ENCODE measurements at places on chromosomes 3 and 15. TPM values are rescaled to one million over a fixed set of nuclear protein-coding genes. Genes with fewer than 3 reads are reported as not detected.

FMN1 gene
- total RNA-seq = 0.27 TPM

DNA sequence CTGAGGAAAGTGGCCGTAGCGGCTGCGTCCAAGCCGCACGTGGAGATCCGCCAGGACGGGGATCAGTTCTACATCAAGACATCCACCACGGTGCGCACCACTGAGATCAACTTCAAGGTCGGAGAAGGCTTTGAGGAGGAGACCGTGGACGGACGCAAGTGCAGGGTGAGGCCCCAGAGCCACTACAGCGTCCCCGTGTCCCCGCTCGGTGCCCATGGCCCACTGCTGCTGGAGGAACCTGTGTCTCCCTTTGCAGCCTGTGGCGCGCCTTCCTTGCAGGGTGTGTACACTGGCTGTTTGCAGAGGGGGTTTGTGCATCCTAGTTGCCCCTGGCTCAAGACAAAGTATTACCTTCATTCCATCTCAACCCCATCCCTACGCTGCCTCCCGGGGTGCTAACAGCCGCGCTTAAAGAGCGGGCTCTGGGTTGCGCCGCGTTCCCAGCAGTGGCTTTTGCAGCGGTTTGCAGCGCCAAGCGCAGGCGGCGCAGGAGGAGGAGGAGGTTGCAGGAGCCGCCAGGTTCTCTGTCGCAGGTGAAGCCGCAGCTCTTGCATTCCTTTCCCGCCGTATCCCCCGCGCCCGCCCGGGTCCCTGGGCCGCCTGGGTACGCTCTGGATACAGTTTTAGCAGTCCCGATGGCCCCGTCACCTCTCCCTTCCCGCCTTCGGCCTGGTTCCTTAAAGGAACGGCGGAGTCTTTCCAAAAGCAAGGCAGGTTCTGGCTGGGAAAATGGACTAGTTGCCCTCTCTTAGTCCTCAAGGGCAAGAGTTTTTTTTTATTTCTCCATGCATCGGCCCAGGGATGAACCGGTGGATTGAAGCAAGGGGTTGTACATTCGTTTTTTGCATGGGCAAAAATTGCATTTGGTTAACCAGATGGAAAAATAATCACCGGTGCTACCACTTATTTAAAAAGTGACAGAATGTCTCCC lies 1.2 kb downstream of the CRABP1 start:
- no peak for DNase-seq

GRCh38 chr3:21654662-21655061 lies 96.3 kb downstream of the ZNF385D start:
- no peak for DNase-seq

DNA sequence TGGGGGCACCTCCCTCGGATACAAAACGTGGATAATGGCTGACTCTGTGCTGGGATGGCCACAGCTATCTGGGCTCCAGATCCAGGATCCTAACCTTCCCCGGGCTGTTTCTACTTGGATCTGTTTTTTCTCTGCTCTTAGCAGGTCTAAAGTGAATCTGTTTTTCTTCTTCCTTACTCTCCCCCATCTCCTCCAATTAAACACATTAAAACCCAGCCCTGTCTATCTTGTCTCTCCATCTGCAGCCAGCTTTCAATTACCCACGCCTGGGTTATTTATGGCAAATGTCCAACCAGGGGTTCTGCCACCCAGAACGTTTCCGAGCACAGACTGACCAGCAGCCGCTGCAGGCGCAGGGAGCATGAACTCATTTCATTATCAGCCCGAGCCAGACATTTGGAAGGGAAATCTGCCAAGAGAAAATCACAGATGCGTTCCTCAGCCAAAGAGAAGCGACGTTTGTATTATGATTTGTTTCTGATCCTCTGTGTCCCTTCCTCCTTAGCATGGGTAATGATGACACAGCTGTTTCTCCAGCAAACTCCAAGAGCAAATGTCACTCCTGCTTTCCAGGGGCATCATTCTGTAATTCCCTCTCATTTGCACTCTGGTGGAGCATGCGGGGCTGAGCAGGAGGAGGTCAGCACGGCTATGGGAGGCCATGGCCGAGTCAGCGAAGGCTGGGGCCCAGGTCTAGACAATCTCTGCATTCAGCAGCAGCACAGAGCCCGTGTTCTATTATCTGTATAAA lies 42.0 kb downstream of the UMPS start:
- DNase-seq = no peak

ANKRD34C gene
- total RNA-seq = not detected

Measured in hematopoietic multipotent progenitor cell (in vitro differentiated cells).